Caudate nucleus (tissue), 63 donors: ENCODE measurements at places on chromosomes 11 and 22.

DNA sequence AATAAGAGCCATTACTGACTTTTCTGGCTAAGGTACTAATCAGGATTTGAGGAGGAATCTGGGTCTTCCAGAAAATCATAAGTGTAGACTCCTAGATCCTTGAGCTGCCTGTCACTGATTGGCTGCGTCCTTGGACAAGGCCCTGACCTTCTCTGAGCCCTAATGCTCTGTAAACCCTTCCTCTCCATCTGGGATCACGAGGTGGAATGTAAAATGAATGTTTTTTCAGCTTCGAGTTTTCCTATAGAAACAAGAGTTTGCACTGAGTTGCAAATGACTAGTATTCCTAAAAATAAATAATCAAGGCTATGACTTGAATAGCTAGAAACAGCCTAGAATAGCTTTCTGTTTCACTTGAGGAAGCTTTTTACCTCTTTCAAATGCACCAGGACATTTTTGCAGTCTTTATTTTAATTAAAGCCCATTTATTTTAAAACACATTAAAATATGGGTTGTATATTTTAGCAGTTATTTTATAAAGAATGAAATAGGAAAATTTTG lies 1.1 kb upstream of the DIXDC1 start:
- DNase-seq, result no peak

DNA sequence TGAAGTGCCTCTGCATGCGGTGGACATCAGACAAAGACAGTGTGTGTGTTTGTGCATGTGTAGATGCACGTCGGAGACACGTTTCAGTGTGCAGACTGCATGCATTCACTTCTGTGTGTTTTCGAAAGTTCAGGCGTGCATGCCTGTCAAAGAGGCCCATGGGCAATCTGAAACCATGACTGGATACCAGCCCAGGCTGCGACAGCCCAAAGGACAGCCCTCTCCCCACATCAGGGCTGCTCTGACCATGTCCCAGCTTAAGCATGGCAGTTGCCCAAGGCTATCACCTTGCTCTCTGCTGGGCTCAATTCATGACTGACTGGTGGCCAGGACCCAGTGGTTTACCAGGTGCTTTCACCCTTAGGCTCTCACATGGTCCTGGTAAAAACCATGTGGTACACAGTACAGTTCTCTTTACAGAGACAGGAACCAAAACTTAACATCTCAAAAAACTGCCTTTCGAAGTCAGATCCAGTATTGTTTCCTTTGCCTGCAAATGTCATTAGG lies 423.7 kb upstream of the CADM1 start:
- no peak for DNase-seq

DNA sequence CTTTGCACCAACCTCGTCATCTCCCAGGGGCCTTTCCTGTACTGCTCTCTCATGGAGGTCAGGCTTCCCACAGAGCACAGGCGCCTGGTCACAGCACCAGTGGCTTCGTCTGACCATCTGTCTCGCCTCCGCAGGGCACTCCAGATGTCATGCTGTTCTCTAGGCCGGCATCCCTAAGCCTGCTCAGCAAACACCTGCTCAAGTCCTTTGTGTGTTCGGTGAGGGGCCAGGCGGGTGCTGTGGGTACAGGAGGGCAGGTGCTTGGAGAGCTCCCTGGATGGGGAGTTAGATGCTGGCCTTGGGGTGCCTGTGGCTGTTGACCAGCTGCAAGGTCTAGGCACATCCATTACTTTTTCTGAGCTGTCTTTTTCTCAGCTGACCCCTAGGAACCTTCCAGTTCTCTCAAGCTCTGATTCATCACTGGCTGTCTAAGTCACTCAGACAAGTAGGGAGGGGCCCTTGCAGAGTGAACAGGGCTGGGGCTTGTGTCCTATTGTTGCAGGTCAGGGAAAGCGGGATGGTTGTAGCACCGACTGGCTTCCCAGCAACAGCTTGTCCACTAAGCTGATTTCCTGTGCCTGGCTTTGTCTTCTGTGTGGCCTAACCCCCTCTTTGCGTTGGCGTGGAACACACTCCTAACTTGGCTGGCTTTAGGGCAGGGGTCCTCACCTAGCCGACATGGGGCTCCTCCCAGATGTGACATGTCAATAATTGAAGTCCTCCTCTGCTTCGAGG lies 9.2 kb downstream of the CLDN5 start:
- no peak for DNase-seq

- no peak for DNase-seq
These were observed 47.2 kb downstream of the CCDC15 start for GRCh38 chr11:125001079-125001778.

DNA sequence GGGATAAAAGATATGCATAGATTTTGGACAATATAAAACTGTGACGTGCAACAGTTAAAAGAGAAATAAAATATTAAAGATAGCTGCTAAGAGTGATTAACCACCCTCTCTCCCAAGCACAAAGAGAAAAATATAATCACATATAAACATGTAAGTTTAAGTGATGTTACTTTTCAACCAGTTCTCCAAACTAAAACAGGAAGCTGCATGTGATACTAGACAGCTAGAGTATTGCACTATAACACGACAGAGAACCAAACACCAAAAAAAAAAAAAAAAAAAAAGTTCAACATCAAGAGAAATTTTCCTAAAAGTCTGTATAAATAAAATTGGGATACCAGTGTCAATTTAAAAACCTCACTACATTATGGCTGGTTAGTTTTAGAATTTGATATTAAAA lies 79.1 kb downstream of the PICALM start:
- no peak for DNase-seq

GRCh38 chr22:50301581-50301991 lies 5.9 kb downstream of the PLXNB2 start:
- no peak for DNase-seq

DNA sequence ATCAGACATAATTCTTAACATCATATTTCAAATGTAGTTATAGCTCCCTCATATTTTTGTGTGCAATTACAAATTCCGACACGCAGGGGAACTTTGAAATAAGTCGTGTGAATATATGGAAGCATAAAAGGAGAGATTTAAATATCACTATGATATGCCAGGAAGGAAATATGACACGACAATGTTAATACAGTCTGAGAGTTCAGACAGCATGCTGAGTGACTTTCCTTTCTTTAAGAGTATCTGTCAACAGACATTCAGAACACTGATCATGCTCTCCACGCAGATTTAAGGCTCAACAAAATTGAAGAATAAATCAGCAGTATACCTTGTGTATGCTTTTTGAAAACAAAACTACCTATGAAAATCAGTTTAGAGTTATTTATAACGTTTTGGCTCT lies 232.6 kb upstream of the CARD18 start:
- no peak for DNase-seq
